ENCODE measurements at places on chromosomes 13 and 19. TPM values are rescaled to one million over a fixed set of nuclear protein-coding genes. Genes with fewer than 3 reads are reported as not detected.

Gene SERTAD1
- total RNA-seq: 9.6 TPM

Gene NLRP12
- total RNA-seq: not detected

Gene TTC9B
- not detected for total RNA-seq

Gene HIPK4
- total RNA-seq: not detected

Gene IFNL3
- not detected for total RNA-seq

Gene AP1M2
- total RNA-seq: 62.0 TPM

Gene CNN1
- total RNA-seq: 521 TPM

Gene ZNF813
- total RNA-seq: 6.8 TPM

Gene CLEC4M
- total RNA-seq: 1.8 TPM

Gene TMEM143
- 9.4 TPM for total RNA-seq

Gene SOHLH2
- total RNA-seq: not detected

Gene ZNF490
- total RNA-seq: 4.1 TPM

DNA sequence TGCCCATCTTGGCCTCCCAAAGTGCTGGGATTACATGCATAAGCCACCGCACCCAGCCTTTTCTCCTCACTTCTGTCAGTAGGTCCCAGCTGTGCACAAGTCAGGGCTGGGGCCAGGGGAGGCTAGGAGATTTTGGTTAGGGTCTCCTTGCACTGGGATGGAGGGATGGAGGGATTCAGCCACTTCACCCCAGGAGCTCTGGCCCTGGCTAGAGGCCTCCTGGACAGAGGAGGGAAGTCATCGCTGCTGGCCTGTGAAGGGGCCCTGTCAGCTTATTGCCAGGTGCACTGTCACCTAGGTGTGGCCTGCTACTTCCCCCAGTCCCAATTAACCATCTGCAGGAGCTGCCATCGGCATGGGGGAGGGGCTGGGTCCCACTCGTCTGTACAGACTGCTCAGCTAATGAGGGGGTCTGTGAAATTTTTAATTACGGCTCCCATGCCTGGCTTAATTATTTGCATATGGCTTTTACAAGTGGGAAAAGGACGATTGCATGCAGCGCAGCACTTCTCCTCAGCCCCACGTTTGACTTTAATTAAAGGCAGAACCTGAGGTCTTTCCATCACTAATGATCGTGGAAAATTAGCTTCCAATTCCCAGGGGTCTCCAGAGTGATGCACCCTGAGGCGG, 52.4 kb downstream of the CHST8 start:
- no peak for DNase-seq

GRCh38 chr13:47437406-47437805, 540.6 kb upstream of the HTR2A start:
- no peak for DNase-seq

GRCh38 chr19:29673451-29674371, 8.4 kb downstream of the PLEKHF1 start:
- DNase-seq: no peak

DNA sequence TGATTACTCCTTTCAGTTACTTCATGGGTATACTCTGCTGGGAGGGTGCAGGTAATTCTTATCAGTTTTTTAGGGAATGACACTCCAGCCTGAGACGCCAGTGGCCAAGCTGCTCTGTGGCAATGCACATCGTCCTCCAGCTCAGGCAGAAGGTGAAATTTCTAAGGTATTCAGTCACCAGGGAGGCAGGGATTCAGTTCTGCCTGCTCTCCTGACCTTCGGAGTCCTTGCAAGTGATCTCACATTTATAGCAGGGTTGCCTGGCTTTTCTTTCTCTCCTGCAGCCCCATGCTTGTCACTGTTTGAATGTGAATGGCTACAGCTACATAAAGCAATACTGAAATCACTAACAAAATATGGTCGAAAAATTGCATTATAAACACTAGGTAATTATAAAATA, 1447.5 kb downstream of the EFNB2 start:
- no peak for DNase-seq

DNA sequence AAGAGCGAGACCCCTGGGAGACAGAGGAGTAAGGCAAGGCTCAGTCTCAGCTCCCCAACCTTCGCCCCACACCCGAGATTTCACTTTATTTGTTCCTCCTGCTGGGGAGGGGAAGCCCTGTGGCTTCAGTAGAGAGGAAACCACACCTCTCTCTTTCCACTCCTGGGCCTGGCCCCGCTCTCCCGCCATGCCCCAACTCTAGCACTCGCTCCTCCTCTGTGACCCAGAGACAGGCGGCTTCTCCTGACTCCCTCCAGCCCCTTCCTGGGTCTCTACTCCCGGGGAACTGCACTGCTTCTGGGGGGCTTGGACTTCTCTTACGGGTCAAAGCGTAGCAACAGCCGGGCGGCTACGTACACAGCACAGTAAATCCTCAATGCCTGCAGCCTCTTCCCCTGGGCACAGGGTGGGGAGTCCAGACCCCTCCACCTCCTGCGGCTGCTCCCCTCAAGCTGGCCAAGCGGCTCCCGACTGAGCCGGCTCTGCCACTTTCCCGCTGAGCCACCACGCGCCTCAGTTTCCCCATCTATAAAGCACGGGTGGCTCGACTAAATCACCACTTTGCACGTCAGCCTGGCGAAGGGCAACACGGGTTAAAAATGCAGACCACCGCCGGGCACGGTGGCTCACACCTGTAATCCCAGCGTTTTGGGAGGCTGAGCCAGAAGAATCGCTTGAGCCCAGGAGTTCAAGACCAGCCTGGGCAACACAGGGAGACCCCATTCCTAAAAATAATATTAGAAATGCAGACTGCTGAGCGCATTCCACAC, 1.4 kb downstream of the RNF126 start:
- peak; percentile 60 for DNase-seq

DNA sequence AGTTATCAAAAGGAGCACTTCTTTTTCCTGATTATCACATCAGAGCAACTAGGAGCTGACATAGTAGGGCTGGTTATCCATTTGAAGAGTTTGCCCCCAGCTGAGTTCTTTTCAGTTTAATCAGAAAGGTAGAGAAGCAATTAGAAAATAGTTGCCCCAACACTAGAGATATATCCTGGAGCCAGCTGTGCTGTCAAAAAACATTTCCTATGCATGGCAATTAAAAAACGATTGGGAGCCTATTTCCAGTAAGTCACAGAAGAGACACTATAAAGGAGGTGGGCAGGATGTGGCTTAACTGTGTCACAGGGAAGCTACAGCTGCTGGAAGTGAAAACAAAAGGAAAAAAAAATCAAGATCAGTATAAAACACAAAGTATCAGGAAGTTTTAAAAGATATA, 155.7 kb upstream of the SLITRK1 start:
- no peak for DNase-seq

DNA sequence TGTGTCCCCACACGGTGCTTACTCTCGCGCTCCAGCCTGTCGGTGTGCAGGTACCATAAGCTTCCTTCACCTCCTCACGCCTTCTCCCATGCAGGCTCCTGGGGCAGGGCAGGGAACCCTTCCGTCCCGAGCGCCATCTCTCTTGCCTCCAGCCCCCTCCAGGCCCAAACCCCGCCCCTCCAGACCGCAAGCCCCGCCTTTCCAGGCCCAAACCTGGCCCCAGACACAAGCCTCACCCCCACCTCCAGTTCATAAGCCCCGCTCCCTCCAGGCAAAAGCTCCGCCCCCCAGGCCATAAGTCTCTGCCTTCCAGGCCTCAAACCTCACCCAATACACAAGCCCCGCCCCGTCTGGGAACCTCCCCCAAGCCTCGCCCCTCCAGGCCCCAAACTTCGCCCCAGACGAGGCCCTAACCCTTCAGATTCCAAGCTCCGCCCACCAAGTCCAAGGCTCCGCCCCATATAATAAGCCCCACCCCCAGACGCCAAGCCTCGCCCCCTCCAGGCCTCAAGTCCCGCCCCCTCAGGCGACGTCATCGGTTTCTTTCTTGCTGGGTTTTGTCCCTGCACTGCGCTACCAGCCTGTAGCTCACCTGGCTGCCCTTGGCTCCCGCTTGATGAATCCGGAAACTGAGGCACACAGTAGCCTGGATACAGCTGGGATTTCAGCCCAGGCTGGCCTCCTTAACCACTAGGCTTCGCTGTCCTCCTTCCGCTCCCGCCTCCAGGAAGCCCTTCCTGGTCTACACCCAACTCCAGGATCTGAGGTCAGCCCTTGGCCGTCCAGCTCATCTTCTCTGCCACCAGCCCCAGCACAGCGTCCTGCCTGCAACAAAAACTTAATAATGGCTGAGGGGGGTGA, 16.1 kb downstream of the MKNK2 start:
- DNase-seq: peak; percentile 89

- DNase-seq: no peak
Observed at GRCh38 chr19:39692822-39693221, 11.5 kb upstream of the LGALS14 start.

GRCh38 chr19:28981518-28981917, 231.4 kb downstream of the UQCRFS1 start:
- DNase-seq: no peak

- no peak for DNase-seq
Observed at GRCh38 chr13:28618230-28618994, 40.5 kb upstream of the POMP start.

- DNase-seq: no peak
Observed at GRCh38 chr13:74708629-74709028, 574.4 kb upstream of the KLF12 start.

- no peak for DNase-seq
Observed at GRCh38 chr13:28110414-28110813, 10.0 kb upstream of the FLT3 start.

GRCh38 chr13:78638216-78638615, 20.7 kb downstream of the OBI1 start:
- no peak for DNase-seq

DNA sequence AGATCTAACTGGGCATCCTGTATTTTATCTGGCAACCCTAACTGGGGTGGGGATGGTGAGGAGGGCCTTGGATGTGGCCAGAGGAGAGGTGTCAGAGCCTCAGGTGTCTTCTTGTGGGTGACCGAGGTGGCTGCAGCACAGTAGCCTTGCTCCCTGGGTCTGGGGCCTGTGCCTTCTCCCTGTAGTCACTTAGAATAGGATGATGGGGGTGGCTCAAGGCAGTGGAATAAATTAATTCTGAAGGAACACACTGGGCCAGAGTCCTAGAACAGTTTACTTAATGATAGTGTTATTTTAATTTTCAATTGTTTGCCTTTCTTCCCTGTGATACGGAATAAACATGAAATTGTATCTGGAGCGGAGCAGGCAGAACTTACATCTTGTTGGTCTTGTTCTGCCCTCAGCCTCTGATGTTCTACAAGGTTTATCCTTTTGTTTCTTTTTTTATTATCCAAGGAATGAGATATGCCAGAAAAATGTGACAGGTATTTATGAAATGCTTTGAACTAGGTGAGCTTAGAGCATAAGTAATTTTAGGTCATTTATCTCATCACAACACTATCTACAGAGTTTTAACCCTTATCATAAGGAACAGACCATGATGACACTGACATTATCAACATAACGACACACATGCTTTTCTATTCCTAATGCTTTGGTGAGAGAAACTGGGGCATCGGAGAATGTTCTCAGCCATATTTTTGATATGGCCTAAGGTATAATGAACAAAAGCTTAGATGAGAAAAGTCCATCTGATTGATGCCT, 51.4 kb downstream of the LRCH1 start:
- DNase-seq: no peak

DNA sequence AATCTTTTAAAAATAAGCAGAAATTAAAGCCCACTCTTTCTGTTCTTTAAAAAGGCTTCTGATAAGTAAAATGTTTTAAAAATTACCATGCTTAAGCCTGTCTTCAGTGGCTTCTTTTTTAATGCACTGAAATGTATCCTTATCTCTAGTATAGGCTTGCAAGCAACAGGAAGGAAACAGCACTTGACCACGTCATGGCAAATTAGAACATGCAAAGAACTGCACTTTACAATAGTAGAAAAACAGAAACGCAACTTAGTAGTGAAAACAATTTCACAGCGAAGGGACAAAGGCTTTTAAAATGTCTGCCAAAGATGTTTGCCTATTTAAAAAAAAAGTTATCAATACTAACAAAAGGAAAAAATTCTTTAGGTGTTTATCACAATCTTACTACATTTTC, 36.3 kb downstream of the ELF1 start:
- DNase-seq: peak; percentile 90

DNA sequence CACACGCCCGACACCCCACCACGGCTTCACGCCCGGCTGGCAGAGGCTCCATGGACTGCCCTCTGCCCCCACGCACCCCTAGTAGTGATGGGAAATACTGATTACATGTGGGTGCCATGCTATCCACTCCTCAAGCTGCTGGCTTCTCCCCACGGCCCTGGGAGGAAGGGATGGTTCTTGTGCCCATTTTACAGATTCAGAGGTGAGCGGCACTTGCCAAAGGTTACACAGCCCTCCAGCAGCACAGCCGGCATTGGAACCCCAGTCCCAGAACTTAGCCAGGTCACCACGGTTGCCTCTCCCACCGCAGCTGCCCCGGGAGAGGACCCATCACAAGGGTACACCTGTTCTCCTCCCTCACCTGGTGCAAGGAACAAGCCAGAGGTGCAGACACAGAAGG, 13.2 kb downstream of the LRRC4B start:
- no peak for DNase-seq

GRCh38 chr19:33662391-33663092, 40.8 kb downstream of the CHST8 start:
- no peak for DNase-seq

- DNase-seq: peak; percentile 23
Observed at GRCh38 chr19:33622809-33623511, 1.2 kb downstream of the CHST8 start.

DNA sequence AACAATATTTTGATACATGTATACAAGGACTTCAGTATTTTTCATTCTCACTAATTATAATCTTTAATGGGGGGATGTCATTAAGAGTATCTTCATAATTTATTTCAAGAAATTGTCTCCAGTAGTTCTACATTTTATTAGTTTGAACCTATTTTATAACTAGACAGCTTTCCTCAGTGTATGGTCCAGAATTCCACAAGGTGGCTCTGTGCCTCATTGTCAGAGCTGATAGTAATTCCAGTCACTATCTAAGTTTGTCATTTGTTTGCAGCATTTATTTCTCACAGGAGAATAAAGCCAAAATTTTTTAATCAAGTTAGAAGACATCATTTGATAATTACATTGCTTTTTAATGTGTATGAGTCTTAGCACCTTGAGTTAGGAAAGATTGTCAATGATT, 1633.0 kb upstream of the PCDH20 start:
- no peak for DNase-seq

DNA sequence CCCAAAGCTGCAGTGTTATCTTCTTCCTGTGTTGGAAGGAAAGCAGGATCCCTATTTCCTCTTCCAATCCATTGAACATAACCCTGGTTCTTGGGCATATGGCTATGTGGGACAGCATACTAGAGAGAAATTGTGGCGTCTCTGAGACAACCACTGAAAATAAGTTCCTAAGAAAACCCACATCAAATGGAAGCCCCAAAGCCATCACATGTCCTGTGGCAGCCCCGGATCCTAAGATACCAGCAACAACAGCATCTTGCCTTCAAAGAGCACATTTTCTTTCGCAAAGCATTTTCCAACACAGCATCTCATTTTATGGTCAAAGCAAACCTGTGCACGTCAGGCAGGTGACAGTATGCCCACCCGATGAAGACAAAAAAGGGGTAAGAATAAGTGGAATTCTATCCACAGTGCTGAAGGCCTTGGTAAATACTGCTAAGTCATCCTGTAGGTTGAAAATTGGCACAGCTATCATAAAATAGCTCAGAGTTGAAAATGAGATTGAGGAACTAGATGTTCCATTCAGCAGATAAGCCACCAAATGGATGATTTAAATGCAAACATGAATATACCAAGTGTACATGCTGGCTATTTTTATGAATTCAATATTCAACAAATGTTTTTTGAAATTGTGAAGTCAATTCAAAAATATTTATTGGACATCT, 232.2 kb downstream of the DLEU7 start:
- peak; percentile 34 for DNase-seq

Measured in stomach (tissue), 19 donors.